Substantia nigra (tissue), 51 donors: ENCODE measurements at places on chromosomes 12 and 14.

DNA sequence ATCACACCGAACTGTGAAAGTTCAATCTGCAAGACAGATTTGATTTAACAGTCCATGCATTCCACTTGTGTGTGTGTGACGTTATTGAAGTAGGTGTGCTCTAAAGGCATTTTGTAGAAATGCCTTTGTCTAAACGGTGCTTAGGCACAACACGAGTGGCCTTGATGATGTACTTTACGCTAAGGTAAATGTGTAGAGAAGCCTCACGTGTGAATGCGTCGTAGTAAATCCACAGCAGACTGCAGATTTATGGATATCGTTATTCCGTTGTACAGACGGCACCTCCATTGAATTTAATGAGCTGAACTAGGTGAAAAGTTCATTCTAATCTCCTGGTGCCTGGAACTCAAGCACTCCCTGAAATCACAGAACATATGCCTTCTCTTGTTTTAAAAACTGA, 202.8 kb upstream of the STXBP6 start:
- DNase-seq, result no peak

GRCh38 chr12:6200256-6201212, at the start of gene CD9:
TSS of gene CD9 (plus strand) at chr12:6200400. CDS start at chr12:6200500, 100 bp downstream.
- no peak for DNase-seq

- DNase-seq, result no peak
Observed at GRCh38 chr12:106924268-106924861, 31.3 kb upstream of the TMEM263 start.

- no peak for DNase-seq
Observed at GRCh38 chr12:111387747-111388323, 17.9 kb upstream of the SH2B3 start.

DNA sequence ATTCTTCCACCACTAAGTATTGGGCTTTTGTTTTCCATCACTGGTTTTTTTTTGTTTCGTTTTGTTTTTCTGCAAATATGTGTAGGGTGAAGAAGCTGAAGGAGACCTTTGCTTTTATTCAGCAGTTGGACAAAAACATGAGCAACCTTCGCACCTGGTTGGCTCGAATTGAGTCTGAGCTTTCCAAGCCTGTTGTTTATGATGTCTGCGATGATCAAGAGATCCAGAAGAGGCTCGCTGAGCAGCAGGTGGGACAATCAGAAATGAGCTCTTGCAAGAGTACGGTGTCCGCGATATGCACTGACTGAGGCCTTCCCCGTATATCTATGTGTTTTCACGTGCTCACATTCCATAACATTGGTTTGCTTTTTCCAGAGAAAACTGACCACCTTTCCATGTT, 91.5 kb downstream of the ESR2 start:
- no peak for DNase-seq

DNA sequence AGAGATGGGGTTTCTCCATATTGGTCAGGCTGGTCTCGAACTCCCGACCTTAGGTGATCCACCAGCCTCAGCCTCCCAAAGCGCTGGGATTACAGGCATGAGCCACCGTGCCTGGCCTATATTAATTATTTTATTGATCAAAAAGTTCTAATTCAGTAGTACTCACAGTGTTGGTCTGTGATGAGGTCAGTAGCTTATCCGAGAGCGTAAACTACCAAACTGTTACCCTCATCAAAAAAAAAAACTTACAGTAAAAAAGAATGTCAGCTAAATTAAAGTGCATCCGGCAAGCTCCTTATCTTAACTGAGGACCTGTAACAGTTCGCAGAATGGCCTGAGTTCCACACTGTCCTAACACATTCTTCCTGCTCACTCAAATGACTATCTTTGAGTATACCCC, 228.2 kb downstream of the SOX5 start:
- no peak for DNase-seq
